NT2/D1 (cell line): ENCODE measurements at places on chromosomes 2 and 18.

DNA sequence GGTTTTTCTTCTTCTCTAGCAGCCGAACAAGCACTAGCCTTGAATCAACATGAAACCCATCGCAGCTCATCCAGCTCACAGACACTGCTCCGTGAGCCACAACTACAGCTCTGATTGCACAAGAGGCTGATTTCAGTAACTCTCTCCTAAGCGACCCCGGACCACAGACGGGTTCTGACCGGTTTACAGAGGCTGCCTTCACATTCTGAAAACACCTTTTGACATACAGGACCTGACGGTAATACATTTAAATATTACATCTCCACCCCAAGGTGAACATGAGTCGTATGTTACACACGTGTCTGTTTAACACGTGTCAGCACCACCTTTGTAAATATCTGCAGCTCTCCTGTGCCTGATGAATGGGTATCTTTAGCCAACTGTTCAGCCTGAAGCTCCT lies 120.7 kb downstream of the TMEM18 start:
- DNase-seq: no peak

GRCh38 chr2:239365071-239365781 lies 35.6 kb downstream of the HDAC4 start:
- no peak for DNase-seq

- DNase-seq: no peak
These were observed 14.6 kb upstream of the RIT2 start for GRCh38 chr18:43129946-43130524.

- DNase-seq: no peak
These were observed 3.5 kb downstream of the SFT2D3 start for GRCh38 chr2:127704641-127705390.

GRCh38 chr2:223528036-223528435 lies 74.1 kb downstream of the SCG2 start:
- no peak for DNase-seq

GRCh38 chr2:40448476-40449079 lies 3.3 kb downstream of the SLC8A1 start:
- DNase-seq: no peak

GRCh38 chr2:126963390-126963789 lies 64.7 kb downstream of the TEX51 start:
- DNase-seq: no peak
